ENCODE measurements at places on chromosomes 1 and 21. TPM values are rescaled to one million over a fixed set of nuclear protein-coding genes. Genes with fewer than 3 reads are reported as not detected.

- peak overlapping the region; percentile 74 for H3K4me3 ChIP-seq
- peaks cover 4% of the 10 kb centered on the region for H3K27me3 ChIP-seq
- DNase-seq: no peak
- peaks cover 1% of the 10 kb centered on the region for H3K4me1 ChIP-seq
- H3K36me3 ChIP-seq: no peaks in the 10 kb centered on the region
Measured at GRCh38 chr1:30719406-30720270, 3.7 kb downstream of the MATN1 start.

DNA sequence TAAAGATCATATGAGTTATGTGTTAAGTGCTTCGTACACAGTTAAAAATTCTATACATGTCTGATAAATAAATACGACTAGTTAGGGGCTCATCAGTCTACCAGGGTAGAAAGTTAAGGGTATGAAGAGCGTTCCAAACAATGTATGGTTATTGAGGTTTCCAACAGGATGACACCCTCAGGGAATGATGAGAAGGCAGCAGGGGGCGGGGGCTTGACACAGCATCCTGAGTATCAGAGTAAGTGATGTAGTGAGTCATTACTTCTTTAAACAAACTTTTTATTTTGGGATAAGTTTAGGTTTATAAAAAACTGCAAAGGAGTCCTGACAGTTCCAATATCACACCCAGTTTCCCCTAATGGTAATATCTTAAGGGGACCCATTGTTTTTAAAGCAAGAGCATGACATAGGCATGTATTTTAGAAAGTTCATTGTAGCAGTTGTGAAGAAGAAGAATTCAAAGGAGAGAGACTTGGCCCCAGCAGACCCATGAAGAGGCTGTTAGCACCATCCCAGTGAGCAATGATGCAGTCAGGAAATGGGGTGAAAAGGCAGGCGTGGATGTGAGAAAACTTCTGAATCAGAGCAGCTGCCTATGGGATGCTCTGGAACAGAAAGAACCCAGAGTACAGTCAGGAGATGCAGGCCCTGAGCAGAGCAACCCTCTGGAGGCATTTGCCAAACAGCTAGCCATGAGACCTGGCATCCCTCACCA is 15.0 kb upstream of the PSMB2 start:
- H3K27ac ChIP-seq: no peak overlapping the region
- peaks cover 17% of the 10 kb centered on the region for H3K4me1 ChIP-seq
- no peak overlapping the region for H3K4me3 ChIP-seq
- no peaks in the 10 kb centered on the region for H3K36me3 ChIP-seq
- peaks cover 24% of the 10 kb centered on the region for H3K27me3 ChIP-seq
- DNase-seq: no peak

- peaks cover 13% of the 10 kb centered on the region for H3K27me3 ChIP-seq
- H3K4me3 ChIP-seq: no peak overlapping the region
- no peak for DNase-seq
- H3K27ac ChIP-seq: no peak overlapping the region
- H3K36me3 ChIP-seq: no peaks in the 10 kb centered on the region
Measured at GRCh38 chr1:205452933-205453332, 2.9 kb downstream of the BLACAT1 start.

FBXO42 gene
- total RNA-seq: 26.8 TPM

All from progenitor cell of endocrine pancreas (in vitro differentiated cells).